Nucleus accumbens (tissue), 56 donors: ENCODE measurements at places on chromosomes 3 and 15.

- no peak for DNase-seq
These were observed 17.9 kb downstream of the PSTPIP1 start for GRCh38 chr15:77012868-77013267.

DNA sequence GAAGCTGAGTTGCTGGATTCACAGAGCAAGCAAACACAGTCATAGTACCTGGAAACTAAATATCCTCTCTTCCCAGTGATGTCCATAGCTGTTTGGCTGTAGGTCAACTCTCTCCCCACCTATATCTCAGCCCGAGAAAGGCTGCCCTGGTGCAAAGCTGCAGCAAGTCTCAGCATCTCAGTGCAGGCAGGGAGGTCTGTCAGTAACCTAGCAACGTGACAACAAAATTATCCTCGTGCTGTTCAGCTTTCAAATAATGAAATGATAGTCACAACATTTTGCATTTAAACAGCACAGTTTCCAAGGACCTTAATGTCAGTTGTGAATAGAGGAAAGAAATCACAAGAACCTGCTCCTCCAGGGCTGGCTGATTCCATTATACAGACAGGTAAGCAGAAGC lies 83.6 kb downstream of the CHST2 start:
- no peak for DNase-seq

GRCh38 chr15:45376967-45377608 lies 1.3 kb downstream of the GATM start:
- no peak for DNase-seq

DNA sequence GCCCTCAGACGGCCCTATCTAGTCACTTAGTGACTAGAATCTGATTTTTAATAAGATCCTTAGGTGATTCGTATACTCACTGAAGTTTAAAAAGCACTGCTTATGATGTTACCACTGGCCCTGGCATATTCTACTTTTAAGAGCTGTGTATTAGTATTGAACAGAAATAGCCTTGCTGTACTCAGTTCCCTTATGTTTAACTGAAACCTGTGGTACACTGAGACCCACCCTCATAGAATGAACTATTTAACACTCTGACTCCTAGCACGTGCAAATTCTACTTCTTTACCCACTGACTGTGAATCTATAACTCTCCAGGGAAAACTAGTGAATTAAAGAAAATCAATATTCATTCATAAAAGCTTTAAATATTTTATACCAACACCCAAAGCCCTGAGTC lies 108.9 kb downstream of the CCNL1 start:
- DNase-seq: no peak

DNA sequence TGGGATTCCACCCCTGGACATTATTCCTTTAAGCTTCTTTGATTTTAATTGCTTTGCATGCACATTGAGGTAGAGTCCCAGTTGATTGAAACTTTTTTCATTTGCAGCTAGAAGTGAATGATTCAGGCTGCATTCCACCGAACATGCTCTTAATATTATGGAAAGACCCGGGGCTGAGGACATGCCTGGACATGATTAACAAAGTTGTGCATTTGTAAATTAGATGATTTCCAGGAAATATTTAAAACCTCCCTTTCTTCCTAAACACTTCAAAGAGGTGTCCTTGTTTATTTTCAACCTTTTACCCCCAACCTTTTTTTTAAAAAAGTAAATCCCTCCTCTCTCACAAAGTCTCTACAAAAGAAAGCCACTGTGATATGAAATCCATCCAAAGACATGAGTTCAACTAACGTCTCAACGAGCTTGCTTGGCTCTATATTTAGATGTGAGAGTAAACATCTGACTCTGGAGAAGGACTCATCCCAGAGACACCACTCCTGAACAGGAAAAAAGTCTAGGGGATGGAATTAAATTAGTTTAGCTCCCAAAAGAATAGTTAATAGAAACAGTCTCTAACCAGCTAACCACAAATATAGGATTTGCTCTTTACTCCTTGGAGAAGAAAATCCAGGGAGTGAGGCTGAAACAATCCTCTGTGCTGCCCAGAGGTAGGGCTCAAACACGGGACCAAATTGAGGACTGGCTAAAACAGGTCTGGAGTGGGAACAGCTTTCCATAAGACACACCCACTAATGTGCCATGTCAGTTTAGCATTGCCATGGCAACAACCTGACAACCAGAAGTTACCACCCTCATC lies 83.1 kb downstream of the XXYLT1 start:
- DNase-seq: no peak

GRCh38 chr3:17190353-17191078 lies 305.8 kb downstream of the PLCL2 start:
- DNase-seq: no peak

DNA sequence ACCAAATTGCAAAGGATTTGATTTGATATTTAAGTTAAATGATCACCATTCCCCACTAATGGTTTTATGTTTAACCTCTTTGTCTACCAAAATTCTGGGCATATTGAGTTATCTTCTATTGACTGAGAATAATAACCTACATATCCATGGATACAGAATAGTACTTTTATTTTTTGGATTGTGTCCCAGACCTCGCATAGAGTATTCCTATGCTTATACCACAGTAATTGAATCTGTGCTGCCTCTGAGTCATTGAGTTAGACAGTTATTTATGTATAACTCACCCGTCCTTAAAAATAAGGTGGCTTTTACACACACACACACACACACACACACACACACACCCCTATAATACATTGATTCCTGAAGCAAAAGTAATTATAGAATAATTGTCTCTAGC lies 690.1 kb upstream of the BCHE start:
- no peak for DNase-seq

DNA sequence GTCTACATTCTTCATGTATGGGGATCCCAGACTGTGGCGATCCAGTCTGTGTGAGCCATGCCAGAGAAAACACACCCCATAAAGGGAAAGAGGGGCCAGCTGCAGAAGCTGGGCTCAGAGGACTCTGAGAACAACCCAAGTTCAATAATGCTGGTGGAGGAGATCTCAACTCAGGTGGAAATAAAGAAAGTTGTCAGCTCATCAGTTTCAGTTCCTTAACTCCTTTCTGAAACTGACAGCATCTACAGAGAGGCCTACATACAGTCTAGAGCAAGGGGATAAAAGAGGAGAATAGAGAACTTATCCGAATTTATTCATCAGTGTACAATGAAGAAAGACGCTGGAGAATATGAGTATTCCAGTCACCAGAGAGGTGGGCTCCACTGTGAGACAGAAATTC lies 77.0 kb downstream of the NTRK3 start:
- DNase-seq: no peak

DNA sequence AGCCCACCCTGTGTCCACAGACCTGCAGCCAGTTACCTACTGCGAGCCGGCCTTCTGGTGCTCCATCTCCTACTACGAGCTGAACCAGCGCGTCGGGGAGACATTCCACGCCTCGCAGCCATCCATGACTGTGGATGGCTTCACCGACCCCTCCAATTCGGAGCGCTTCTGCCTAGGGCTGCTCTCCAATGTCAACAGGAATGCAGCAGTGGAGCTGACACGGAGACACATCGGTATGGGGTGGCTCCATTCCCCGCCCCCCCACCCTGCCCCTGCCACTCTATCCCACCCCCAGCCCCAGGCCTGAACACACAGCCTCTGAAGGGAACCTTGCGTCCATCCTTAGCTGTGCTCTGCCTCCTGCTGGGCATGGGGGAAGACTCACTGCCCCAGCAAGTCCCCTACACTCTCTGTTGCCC lies 73.2 kb downstream of the AAGAB start:
- DNase-seq: no peak

- peak; percentile 77 for DNase-seq
These were observed 680 bp downstream of the SMARCC1 start for GRCh38 chr3:47780741-47781684.

GRCh38 chr15:75943713-75944215 lies 40.1 kb downstream of the FBXO22 start:
- no peak for DNase-seq

DNA sequence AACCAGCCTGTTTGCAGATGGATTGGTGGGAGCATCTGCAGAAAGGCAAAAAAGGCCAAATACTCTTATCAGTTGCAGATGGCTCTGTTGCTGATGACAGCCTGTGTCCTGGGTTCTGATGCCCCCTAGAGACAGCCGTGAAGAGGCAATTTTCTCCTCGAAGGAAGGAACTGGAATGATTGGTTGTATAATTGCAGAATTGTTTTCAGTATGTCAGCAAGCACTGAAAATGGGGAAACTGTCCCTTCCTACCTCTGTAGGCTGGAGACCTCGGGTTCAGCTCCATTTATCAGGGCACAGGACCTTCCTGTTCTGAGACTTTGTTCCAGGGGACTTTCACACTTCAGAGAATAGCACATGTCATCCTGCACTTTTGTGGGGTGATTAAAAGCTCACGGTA lies 103.0 kb downstream of the PGPEP1L start:
- peak; percentile 49 for DNase-seq

DNA sequence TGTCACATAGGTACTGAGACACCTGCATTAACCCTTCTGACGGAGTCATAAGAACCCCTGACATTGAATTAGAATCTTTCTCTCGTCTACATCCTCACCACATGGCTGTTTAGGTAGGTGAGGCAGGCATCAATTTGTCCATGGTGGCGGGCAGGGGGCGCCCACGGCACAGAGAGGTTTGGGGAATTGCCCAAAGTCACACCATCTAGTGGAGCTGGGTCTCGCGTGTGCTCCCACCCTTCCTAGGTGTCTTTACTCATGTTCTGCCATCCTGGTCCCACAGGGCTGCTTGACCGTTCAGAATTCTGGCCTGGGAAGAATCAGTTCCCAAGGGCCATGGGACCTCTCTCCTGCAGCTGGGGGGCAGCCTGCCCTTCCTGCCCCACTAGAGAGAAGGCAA lies 14.7 kb upstream of the DLL4 start:
- no peak for DNase-seq

DNA sequence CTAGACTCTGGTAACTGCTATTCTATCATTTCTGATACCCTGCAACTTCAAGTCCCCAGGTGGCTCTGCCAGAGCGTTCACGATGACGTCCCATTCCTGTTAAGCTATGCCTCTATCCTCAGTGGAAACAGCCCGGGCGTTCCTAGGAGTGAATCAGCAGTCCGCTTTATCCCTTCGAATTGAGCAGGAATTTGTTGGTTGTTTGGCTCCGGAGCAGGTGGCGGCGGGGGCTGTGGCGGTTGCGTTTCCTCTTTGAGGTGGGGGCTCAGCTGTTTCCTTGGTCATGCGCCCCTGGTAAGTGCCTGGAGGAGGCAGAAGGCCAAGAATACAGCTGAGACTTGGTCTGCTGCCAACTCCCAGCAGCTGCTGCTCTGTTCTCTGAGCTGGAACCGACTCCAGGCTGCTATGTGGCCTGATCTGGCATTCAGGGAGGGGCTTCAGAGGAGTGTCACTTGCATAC lies 25.2 kb downstream of the ARPP21 start:
- peak; percentile 80 for DNase-seq

DNA sequence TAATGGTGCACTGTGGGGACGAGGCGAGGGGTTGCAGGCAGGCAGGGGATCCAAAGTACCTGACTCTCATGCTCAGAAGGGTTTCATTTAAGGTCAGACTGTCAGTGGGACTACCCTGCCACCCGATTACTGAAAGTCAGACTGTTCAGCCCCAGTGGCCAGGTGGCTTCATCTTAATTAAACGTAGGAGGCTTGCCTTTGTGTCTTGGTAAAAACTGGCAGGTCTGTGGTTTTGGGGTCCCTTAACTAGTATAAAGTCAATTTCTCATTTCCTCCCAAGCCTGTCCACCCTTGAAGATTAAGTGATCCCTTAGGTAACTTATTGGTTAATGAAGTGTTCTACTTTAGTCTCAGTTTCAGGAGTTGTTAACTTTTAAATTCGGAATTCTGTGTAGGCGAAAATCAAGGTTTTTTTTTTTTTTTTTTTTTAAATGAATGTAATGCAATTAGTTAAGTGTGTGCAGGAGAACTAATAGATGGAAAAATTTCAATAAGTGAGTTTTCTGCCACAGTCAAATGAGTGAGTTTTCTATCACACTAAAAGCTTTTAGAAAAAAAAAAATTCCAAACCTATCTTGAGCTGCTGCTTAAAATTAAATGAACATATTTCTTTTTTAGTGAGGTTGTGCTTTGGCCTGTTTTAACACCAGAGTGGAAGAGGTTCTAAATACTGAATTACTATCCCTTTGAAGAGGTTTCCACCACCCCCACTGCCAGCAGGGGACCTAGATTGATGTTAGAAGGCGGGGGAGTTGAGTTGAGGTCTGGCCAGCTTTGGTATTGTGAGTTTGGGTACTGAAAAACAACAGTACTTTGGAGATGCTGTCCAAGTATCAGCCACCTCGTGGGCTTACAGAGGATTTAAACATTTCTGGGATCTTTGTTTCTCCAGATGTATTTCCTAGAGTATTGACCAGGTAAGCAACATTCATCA lies 15.2 kb downstream of the ITPR1 start:
- DNase-seq: no peak

DNA sequence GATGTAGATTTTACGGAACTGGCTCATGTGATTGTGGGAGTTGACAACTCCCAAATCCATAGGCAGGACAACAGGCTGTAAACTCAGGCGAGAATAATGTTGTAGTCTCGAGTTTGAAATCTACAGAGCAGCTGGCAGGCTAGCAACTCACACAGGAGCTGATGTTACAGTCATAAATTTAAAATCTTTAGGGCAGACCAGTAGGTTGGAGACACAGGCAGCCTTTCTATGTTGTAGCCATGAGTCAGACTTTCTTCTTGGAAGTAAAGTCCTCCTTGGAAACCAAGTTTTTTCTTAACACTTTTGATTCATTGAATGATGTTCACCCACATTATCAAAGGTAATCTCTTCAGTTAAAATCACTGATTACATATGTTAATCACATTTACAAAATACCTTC lies 89.1 kb upstream of the ALCAM start:
- DNase-seq: no peak

GRCh38 chr3:139113231-139113992 lies 68.7 kb upstream of the PRR23C start:
- DNase-seq: no peak

DNA sequence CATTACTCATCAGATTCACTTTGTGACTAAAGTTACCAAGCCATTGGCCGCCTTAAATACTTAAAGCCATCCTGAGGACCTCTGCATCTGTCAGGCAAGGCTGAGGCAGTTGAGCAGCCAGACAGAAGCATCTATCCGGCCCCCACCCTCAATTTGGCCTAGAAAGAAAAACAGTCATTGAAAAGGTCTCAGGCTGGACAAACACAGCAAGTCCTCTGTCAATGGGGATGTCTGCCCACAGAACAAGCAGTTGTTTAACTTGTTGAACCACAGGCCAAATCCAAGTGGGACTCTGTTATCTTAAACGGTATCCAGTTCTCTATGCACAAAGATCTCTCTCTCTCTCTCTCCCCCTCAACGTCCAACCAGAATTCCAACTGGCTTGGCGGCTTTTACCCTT lies 2.8 kb downstream of the ZIC4 start:
- no peak for DNase-seq
